HT1080 (cell line): ENCODE measurements at places on chromosomes 5 and 9. TPM values are rescaled to one million over a fixed set of nuclear protein-coding genes. Genes with fewer than 3 reads are reported as not detected.

DNA sequence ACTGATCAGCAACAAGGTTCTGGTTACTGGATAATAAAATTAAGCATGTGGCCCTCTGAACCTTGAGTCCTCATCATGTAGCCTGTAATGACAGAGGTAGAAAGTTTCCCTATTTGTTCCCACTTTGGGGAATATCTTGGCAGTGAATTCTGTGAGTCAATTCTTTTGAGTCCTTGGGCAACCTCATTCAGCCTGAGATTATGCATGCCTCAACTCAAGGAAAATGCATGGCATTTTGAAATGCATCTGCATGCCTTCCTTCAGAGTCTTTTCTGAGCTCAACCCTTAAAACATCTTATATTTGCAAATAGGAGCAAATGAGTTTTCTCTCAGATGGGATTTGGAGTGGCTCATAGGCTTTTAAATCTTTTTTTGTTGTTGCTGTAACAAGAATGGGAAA lies 218.1 kb upstream of the CD180 start:
- DNase-seq: no peak

GRCh38 chr5:149278451-149279210 lies 7.0 kb downstream of the AFAP1L1 start:
- no peak for DNase-seq

GRCh38 chr9:13292158-13292557 lies 12.7 kb upstream of the MPDZ start:
- no peak for DNase-seq

The SLC24A2 gene
- under 0.01 and 0.02 TPM in 2 replicates for total RNA-seq
